ENCODE measurements at places on chromosomes 11 and 22.

GRCh38 chr11:5878564-5878963 is 1.9 kb upstream of the OR52E4 start:
- no peak for DNase-seq

DNA sequence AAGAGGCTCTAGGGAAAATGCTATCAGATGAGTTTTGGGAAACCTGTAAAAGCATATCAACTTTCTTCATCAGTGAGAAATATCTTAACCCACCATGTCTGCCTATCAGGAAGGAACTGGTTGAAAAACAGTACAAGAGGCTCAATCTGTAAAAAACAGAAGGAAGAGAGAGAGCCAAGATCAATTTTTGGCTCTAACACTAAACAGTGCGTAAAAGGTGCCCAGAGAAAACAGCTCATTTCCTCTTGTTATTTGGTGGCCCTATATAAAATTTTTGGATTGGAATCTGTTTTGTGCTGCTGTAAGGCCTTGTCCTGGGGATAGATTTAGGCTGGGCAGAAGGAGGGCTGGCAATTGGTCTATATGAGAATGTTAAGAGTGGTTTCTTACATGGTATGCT is 12.1 kb downstream of the MS4A2 start:
- no peak for DNase-seq

- DNase-seq: no peak
Observed at GRCh38 chr11:1532606-1533341, 39.3 kb downstream of the DUSP8 start.

DNA sequence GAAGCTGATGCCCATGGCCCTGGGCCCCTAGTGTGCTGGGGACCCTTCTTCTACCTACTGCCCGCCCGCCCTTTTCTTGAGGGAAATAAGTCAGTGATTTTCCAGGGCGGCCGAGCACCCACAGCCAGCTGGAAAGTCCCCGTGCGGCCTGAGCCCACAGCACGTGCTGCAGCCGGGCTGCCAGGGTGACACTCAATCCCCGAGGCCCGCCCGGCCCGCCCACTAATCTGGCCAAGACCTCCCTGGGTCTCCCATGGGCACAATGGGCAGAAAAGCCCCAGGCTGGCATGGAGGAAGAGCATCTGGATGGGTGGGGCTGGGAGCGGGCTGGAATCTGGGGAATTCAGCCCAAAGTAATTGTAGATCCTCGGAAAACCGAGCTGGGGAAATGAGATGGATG is 24.8 kb downstream of the WNT7B start:
- no peak for DNase-seq

DNA sequence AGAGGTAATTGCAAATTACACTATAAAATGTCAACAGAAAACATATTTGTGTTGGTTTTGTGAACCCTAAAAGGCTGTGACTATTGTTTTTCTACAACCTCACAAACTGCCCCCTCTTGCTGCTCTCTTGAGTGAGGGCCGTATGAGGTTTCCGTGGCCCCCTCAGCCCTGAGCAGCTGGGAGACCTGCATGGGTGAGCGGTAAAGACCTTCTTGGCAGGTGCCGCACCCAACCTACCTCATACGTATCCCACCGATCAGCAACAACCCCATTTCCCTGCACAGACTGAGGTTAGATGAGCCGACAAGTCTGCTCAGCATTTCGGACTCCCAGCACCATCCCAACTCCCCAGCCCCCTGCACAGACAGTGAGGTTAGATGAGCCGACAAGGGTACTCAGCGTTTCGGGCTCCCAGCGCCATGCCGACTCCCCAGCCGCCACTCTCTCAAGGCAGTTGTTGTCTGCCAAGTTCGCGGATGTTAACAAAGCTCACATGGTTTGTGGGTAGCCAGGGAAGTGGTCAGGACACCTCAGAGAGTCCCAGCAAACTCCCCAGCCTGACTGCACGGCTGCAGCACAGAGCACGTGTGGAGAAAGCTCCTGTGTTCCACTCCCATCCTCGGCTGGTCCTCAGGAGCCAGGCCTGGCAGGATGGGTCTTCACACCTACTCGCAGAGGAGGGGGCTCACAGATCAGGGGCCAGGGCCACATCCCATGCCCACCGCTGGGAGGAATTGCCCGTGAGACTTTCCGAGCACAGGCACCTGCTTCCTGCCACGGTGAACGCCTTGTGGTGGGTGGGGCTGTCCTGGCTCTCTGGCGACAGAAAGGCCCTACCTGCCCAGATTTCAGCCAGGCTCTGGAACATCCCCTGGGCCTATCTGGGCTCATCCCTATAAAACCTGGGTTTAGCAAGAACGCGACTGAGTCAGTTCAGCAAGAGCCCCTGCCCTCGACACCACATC is 502.9 kb downstream of the BRD1 start:
- no peak for DNase-seq

DNA sequence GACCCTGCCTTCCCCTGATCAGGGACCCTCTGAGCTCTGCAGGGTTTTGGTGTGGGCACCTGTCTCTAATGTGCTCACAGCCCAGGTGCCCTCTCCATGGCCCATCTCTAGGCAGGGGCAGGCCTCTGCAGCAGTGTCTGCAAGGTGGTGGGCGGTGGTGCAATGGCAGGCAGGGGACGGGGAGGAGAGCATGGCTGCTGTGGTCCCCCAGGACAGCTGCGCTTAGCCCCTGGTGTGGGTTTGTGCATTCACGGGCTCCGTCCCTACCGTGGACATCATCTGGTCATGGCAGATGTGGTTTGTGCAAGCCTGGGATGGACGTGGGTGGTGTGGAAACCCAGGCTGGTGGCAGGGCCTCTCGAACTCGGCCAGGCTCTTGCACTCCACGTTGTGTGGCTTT is 443.1 kb downstream of the TBC1D22A start:
- DNase-seq: no peak

- no peak for DNase-seq
Observed at GRCh38 chr11:105783216-105783615, 173.3 kb downstream of the GRIA4 start.

DNA sequence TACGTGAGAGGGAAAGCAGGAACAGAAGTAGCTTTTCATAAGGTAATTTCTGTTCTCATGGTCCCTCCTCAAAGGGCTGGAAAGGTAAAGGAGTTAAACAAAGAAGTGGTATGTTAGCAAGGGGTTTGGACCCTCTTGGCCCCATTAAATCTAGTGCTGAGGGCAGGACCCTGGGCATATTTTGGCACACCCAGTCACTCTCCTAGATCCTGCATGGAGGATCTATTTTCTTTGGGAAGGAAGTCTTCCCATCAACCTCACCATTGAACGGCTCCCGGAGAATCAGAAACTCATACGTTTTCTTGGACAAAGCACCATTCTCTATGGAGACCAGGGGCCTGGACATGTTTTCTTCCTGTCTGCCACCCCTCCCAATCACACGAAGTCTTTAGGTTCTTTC is 11.7 kb downstream of the TMEM216 start:
- DNase-seq: no peak

DNA sequence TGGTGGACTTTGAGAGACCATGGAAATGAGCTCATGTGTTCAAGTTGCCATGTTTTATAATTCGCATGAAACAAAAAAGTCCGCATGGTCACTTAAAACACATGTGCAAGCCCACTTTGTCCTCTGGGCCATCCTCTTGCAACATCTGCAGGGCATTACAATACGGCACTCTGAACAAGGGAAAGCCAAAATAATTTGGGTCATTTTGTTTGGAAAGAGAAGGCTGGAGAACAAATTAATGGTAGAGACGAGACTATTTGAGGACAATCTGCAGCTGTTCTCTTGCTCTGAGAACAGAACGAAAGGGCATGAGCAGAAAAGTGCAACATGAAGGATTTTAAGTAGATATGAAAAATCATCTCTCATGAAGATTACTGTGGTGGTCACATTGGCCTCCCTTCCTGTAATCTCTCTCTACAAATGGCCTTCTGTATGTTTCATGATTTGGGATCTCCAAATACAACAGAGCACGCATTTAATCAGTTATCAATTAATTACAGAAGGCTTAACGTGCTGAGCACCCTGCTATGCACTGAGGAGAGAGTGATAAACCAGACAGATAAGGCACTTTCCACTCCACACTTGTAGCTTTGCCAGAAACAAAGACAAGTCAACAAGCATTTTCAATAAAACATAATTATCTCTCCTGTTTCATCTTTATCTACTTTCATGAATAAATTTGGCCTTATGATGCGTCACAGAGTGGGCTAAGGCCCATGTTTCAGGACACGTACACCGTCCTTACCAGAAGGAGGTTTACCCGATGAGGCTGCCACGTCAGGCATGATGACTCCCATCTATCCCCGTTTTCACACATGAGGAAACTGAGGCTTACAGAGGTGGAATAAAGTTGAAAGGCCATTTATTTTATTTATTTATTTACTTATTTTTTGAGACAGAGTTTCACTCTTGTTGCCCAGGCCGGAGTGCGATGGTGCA is 384.1 kb downstream of the LARGE1 start:
- DNase-seq: no peak

- no peak for DNase-seq
Observed at GRCh38 chr22:46079861-46080821, 70.2 kb upstream of the PPARA start.

GRCh38 chr22:19290400-19291217 is 910 bp downstream of the CLTCL1 start:
- DNase-seq: no peak

DNA sequence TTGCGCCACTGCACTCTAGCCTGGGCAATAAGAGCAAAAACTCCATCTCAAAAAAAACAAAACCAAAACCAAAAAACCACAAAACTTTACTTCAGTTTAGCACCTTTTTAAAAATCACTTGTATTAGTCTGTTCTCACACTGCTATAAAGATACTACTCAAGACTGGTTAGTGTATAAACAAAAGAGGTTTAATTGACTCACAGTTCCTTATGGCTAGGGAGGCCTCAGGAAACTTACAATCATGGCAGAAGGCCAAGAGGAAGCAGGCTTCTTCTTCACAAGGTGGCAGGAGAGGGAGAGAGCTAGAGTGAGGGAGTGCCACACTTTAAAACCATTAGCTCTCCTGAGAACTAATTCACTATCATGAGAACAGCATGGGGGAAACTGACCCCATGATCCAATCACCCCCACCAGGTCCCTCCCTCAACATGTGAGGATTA is 261.3 kb downstream of the TMEM135 start:
- no peak for DNase-seq

- no peak for DNase-seq
Observed at GRCh38 chr11:72798361-72798760, 4.5 kb upstream of the STARD10 start.

DNA sequence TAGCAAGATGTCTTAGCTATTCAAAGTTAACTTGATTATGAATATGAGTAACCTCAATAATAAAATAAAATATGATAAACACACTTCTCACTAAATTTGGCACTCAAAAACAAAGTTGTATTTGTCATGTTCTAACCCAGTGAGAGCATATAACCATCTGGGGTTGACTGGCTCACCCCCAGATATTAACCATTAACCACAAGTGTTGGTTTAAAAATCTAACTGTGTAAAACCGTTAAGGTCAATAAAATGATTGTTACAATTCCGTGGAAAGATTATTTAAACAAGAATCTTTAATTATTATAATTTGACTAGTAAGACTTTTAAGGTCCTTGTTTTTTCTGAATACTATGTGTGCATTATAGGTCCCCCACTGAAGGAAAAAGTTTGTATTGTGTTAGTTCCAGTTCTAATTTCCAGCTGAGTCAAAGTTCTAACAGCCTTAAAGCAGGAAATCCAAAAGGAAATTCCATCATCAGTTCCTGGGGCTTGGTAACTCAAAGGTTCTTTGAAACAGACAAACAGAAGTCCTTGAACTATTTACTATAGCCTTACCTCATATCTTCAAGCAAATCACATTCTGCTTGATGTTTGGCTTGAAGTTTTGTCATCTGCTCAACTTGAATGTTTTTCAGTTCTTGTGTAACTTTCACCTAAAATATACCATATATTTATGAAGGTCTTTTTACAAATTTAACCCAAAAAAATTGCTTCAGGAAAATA is 2.5 kb downstream of the FCHSD2 start:
- DNase-seq: no peak

DNA sequence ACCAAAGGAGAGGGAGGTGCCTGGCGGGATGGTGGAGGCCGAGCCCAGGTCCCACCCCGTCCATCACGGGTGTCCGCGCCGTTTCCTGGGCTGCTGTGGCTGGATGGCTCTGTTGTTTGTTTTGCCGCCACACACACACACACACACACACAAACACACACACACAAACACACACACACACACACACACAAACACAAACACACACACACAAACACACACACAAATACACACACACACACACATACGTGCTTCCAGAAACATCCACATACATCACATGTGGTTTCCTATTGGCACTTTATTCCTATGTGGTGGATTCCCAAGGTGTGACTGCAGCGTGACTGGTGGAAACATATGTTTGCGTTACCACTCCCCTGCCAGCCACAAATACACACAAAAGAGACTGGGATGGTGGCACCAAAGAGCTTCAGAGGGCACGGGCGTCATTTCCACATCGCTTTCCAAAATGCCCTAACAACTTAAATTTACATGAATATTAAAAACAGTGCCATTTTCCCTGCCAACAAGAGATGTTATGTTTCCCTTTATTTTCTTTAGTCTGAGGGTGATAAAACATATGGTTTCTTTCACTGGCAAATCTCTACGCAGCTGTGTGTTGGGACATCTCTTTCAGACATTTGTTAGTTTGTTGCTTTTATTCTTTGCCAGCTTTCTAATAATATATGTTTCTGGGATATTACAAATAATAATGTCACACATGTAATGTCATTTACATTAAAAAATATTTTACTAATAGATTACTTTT is 356.8 kb downstream of the BRD1 start:
- no peak for DNase-seq

DNA sequence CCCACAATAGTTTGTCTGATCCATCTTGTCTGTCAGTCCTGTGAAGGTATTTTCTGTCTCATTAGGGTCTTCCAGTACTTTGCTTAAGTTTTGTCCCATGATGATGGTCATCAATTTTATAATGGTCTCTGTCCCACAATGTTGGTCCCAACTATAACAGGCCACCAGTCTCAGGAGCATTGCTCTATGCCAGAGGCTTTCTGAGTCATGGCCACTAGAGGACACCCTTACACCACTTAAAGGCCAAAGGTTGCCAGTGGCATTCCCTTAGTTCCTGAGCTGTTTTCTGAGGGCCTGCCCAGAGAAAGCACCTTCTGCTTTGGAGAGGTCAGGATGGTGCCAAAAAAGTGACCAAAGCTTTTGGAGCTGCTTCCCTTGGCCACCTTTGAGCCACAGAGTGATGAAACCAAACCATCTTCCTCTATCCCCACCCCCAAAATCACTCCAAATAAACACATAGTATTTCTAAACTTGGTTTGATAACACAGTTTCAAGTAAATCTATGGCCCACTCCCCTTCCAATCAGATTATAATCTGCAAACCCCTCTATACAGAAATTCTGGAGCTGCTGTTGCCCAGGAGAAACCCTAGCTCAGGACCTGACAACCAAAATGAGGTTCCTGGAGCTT is 19.3 kb downstream of the EIF3F start:
- no peak for DNase-seq

Measured in SHP77 treated with DMSO at 0.1 percent for 48 hours (cell line).